ENCODE measurements at places on chromosomes 2 and 18. TPM values are rescaled to one million over a fixed set of nuclear protein-coding genes. Genes with fewer than 3 reads are reported as not detected.

The CYS1 gene
- not detected for polyA plus RNA-seq

The KHK gene
- 8.8 TPM for polyA plus RNA-seq

The HS6ST1 gene
- polyA plus RNA-seq, result 1.6 TPM

The MATN3 gene
- not detected for polyA plus RNA-seq

DNA sequence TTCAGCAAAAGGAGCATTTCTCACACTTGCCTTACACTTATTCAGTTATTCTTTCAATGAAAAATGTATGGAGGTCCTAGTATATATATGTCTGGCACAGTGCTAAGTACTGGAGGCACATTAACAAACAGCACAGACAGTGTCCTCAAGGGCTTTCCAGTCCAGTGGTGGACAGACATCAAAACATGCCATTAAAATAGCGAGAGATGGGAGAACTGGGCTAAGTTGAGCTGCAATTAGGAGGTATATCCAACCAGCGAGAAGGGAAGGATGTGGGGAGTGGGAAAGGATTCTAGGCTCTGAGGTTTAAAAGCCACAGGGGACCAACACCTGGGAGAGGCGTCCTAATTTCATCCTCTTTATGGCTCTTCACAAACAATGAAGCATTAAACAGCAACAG lies 127.5 kb upstream of the TTC39C start:
- no peak for DNase-seq

DNA sequence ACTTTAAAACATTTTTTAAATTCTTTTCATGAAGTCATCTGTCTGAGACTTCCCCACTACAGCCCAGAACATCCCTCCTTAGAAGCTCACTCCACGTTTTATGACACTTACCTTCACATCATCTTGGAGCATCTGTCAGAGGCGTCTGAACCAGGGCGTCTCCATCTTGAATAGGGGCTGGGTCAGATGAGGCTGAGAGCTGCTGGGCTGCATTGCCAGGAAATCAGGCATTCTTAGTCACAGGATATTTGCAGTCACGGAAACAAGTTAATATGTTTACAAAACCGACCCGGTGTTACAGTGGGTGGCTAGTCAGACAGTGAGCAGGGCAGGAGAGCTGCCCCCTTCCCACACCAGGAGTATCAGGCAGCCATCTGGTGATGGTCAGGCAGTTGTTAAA lies 456.5 kb downstream of the FBXO15 start:
- no peak for DNase-seq

DNA sequence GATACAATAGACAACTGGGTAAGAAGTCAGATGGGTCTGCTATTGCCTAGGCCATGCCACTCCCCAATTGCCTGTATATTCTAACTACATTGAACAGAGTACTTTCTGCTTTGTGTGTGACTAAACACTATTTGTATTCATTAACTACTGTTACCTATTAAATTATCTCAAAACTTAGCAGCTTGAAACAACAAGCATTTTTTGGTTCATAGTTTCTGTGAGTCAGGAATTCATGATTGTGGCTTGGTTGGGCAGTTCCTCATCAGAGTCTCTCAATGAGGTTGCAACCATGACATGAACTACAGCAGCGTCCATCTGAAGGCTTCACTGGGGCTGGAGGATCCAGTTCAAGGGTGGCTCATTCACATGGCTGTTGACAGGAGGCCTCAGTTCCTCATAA lies 205.7 kb downstream of the EN1 start:
- no peak for DNase-seq

DNA sequence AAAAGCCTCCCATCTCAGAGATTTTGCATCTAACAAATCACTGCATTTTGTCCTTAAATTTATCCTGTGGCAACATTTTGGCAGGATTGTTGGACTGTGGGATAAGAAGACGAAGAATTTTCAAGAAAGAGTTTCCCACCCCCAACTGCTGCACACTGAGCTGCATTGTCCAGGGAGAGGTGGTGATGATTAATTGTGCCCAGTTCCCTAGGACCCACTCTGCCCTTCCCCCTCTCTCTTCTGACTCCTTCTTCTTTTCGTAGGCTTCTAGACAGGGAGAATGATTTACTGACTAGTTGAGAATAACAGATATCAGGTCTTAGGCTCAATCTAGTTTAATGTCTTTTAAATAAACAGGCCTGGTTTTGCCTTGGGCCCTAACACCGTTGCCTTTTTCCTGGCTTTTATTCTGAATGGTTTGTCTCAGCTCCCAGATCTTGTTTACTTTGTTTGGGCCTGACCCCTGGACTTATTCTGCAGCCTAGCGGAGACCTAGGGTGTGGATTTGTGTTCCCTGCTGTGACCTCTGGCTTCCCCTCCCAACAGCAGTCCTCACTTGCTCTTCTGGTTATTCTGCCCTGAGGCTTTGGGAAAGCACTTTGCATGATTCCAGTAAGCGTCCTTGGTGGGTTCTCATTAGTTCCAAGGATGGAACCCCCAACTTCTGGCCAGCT lies 233.3 kb downstream of the INSIG2 start:
- DNase-seq, result no peak

DNA sequence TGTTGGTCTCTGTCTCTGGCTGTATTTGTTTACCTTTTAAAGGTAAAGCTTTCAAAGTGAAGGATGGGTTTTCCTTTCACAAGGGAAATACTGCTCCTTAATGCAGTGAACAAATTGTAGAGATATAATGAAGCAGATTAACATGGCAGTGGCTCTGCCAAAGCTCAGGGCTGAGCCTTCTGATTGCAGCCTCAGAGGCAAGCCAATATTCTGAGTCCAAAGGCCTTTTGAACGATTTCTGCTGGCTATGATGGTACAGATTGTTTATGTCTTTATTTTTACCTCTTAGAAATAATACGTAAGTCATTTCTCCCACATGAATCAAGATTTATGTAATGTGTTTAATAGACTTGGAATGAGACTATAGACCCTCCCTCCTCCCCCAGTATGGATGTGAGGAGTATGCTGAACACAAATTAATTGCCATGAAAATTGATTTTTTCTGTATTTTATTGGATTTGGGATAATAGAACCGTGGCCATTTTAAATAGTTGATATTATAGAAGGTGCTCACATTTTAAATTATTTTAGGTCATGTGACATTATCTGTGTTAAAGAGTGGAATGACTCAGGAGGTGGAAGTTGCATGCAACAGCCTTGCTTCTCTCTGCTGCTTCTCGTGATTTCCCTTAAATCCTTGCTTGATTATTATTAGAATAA lies 772 bp downstream of the SCN2A start:
- DNase-seq, result no peak

DNA sequence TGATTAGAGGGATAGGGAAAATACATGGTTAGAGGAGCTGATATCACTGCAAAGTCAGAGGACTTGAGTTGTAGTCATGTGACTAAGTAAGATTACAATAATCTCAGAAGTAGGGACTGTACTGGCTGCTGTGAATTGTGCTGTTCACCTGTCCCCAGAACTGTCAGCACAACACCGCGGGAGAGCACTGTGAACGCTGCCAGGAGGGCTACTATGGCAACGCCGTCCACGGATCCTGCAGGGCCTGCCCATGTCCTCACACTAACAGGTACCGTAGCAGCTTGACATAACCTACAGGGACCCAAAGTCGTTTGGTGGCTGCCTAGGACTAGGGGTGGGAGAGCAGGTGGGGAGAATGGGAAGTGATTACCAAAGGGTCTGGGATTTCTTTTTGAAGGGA lies 132.8 kb upstream of the TTC39C start:
- no peak for DNase-seq

DNA sequence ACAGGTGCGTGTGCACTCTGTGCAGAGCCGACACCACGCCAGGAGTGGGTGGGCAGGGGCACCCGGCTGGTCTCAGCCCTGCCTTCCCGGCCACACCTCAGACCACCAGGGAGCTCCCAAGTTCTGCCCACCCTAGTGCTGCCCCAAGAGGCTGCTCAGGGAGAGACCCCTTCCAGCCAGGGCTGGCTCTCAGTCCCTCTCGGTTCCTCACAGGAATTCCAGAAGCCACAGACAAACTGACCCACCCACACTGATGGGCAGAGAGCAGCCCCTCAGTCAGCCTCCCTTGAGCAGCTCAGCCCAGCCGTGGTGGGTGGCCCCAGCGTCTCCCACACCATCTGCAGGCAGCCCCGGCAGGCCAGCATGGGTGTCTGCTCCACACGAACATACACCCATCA lies 33.8 kb downstream of the GPC1 start:
- DNase-seq, result no peak

- DNase-seq, result no peak
Observed at GRCh38 chr18:23939366-23939765, 75.2 kb upstream of the TTC39C start.

DNA sequence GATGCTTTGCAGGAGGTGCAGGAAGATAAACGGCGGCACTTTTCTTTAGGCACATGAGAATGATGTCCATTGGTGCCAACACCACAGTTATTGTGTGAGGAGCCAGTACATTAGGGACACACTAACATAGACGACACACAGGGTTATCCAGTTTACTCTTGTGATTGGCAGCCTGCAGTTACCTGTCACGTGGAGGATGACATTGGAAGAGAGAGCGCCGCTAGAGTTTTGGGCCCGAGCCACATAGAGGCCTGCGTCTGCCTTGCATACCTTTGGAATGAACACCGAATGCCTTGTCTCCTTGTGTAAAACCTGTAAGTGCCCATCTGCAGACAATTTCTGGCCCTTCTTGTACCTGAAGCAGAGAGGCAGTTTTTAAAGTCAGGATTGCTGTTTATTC lies 26.9 kb upstream of the TTN start:
- DNase-seq, result no peak

DNA sequence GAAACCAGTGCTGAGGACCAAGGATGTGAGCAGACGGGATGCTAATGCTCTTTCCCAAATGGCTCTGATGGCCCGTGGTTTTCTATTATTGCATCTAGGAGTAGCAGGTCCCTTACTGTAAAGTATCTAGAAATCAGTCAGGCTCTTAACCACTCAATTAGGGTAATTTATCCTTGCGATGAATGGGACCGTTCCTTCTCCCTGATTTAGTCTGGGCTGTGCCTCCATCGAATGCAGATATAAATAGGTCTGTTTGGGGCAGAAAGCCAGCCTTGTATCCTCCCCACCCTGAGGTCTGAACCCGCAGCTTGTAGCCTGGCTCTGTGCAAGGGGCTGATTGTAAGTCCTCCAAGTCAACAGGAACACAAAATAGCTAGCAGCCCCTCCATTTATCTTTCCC lies 9.5 kb upstream of the SMARCAL1 start:
- DNase-seq, result no peak

- no peak for DNase-seq
Observed at GRCh38 chr2:109206569-109207146, 77.7 kb downstream of the SH3RF3 start.

GRCh38 chr2:147501968-147502367 lies 342.9 kb upstream of the ACVR2A start:
- no peak for DNase-seq

Measured in naive thymus-derived CD4-positive, alpha-beta T cell (primary cell).